ENCODE measurements at places on chromosomes 4 and X.
A peak's percentile ranks its signal among the peaks of the same experiment; 100 is the strongest.

DNA sequence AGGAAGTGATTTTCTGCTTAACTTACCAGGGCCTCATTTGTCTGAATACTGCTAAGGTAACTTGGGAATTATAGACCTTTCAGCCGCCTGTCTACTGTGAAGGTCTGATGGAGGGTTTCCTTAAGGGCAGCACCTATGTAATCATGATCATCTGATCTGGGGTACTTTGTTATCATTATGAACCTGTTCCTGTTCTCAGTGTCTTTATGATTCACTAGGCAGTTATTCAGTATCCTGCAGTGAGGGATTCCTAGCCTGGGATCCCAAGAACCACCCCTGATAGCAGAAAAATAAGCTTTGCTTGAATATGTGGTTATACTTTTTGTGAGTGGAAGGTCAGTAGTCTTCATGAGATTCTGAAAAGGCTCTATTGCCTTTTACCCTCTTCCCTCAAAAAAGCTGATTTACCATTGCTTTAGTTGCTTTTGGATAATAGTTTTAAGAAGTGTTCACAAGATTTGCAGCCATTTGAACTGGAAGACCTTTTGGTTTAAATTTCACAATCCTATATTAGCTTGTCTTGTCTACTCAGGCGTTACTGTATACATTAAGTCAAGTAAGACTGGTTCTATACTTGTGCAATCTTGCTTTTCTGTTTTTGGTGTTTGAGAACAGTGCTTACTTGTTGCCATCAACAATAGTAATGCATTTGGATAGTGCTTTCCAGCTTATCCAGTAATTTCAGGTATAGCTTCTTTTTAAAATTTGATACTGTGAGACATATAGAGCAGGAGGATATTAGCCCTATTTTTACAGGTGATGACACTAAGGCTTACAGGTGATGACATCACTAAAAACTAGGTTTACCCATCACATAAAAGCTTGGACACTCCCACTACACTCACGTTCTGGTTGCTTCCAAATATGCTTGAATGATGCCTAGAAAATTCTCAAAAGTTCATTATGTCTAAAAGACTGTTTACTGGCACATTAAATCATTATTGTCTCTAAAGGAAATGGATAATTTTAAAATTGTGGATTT is 60.0 kb downstream of the FHIP1A start:
- DNase-seq, result no peak

DNA sequence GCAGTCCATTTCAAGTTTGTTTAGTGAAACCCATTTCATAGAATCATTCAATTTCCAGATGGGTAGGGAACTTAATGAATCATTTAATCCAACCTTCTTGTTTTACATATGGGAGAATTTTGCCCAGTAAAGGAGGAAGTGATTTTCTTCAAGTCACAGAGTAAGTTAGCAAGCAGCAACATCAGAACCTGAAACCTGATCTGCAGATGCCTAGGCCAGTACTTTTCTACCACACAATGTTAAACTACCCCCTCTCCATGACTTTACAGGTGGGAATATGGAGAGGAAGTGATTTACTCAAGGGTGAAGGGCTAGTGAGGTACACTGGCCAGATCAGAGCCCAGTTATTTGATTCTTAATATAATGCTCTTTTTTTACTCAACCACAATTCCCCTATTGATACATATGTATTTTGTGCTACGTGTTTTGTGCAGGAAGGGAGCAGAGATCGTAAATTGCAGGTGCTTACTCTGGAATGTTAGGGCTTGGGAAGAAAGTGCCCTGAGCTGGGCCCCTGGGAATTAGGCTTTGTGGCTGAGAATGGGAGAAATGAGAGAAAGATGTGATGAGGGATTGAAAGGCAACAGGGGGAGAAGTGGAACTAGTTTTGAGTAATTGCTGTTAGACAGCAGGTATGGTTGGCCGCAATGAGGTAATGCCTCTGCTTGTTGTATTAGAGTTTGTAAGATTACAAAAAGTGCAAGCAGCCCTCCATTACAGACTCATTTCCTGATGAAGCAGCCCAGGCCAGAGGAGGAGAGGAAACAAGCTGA is 6.8 kb downstream of the LHFPL1 start:
- no peak for DNase-seq

GRCh38 chr4:128558896-128559679 is 250.4 kb upstream of the JADE1 start:
- DNase-seq, result no peak

GRCh38 chr4:96993560-96993959 is 1149.7 kb downstream of the STPG2 start:
- no peak for DNase-seq

GRCh38 chrX:41661366-41662095 is 27.2 kb upstream of the GPR34 start:
- no peak for DNase-seq

DNA sequence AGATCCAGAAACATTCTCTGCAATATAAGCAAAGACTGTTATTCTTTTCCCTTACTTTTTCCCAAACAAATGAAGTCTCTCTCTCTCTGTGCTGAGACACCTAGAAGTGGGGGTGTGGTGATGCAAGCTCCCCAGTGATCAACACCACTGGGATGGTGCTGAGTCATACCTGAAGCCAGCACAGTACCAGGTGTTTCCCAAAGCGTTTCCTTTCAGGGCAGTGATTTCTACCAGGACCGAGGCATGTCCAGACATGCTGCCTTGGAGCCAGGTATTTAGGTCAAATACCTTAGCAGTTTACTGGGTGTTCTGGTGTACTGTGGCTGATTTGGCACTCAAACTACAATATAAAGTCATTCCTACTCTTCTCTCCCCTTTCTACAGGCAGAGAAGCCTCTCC is 726.5 kb downstream of the FAM133A start:
- no peak for DNase-seq

DNA sequence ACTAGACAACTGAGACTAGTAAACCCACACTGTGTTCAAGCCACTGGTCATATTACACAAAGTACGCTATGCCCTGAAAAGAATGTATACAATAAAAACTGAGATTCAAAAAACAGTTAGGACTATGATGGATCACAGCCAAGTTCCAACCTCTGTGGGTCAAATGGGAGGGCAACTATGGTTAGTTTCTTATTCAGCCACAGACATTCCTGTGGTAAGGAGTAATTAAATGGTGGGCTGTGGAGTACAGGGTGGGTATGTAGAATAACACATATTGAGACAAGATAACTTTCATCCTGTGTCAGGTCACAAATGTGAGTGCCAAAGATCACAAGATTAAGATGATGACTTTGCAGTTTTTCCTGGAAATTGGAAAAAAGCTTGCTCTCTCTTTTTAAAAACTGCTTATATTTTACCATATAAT is 167.2 kb downstream of the NPNT start:
- DNase-seq, result no peak

GRCh38 chr4:158863296-158863695 is 94.5 kb downstream of the FNIP2 start:
- DNase-seq, result no peak

- no peak for DNase-seq
Observed at GRCh38 chrX:47804315-47804714, 32.4 kb upstream of the ZNF81 start.

DNA sequence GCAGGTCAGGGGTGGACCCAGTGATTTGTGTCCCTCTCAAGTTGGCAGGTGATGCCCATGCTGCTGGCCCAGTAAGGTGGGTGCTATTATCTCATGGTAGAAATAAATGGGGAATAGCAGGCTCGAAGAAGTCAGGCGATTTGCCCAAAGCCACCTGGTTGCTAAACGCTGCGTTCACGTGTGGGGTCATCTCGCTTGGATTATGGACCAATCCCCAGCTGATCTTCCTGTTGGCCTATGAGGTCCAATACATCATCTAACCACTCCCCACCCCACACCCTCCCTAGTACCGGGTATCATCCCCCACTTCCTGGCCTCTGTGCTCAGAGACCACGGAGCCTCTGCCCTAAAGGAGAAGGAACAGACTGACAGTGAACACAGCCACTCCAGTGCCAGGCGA is 18.3 kb upstream of the MSX1 start:
- no peak for DNase-seq

GRCh38 chr4:186096681-186097165 is 7.8 kb upstream of the FAM149A start:
- DNase-seq, result no peak

DNA sequence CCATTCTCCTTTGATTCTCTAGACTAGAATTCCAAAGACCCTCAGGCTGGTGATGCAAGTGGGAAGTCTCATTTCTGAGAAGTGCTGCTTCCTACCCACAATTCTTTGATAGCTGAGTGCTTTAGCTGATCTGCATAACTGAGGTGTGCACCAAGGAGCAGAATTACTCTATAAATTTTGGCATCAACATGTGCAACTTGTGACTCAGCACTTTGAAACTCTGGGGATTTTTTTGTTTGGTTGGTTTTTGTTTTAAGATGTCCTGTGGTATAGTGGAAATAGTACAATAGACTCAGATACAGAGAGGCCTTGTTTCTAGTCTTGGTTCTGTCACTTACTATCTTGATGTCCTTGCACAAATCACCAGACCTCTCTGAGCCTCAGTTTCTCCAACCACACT is 148.4 kb downstream of the AR start:
- no peak for DNase-seq

DNA sequence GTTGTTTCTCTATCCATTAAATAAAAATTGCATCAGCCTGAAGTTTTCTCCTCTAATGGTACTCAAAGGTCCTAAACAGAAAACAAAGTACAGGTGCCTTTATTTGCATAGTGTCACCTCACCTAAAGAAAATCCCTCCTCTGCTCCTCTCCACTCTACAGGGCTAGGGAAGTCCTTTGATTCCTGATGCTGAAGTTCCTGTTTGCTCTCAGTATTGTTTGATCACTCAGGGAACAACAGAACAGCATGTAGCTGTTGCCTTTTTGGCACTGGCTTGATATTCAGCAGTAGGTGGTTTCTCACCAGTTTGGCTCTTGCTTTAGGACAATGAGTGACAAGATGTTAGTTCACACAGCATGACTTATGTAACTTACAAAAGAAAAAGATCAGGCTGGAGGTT is 156.2 kb upstream of the SLC7A11 start:
- peak; percentile 22 for DNase-seq

GRCh38 chrX:80184854-80185253 is 170.3 kb downstream of the TBX22 start:
- DNase-seq, result no peak

- DNase-seq, result no peak
Observed at GRCh38 chrX:13101441-13102139, 57.2 kb upstream of the FAM9C start.

- DNase-seq, result no peak
Observed at GRCh38 chr4:109821185-109821584, 5.6 kb downstream of the GAR1 start.

DNA sequence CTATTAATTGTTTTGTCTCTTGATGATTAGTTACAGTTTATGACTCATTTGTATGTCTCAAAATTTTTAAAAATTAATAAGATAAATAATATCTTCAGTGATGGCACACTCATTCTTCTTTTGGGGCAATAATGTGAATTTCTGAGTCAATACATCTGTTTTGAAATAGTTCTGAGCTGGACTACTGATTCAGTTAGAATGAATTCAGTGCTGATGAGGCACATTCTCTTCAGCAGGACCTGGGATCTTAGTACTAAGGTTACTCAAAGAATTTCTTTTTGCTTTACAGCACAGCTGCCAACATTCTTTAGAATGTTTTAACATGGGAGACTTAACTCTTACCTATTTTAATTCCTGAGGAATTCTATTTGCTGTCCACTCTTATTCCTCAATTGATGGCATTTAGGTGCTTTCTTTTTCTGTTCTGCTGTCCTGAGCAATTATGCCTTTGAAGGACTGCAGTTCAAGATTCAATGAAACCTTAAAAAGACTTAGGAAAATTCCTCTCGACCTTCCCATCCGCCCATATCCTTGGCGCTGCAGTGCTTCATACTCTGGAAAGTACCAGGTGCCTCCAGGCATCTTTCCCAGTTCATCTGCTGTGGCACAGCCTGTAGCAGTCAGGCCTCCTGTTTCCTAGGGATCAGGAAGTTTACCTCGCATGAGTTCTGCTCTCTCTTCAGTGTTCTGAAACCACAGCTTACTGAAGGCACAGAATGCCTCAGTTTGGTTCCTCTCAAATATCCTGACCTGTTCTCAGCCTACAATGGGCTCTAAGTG is 213.7 kb downstream of the FSTL5 start:
- DNase-seq, result no peak

DNA sequence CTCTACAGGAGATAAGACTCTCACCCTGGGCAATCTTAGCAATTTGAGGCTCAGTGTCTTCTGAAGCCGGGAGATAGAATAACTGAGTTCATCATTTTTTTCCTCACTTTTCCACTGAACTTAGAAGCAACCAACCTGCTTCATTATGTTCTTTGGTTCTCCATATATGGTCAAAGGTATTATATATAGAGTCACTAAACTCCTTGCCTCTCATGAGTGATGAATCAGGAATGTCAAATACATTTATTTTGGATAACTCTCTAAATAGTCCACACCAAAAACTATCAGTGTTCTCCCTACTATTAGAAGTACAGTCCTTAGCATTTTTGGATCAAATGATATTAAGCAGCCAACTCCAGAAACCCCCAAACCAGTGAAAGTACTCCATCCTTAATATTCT is 421.5 kb upstream of the EPHA5 start:
- no peak for DNase-seq

- DNase-seq, result no peak
Observed at GRCh38 chrX:29852767-29853166, 362.6 kb upstream of the MAGEB2 start.

Data from H7 (cell line).